ENCODE measurements at places on chromosomes 1 and 21.

DNA sequence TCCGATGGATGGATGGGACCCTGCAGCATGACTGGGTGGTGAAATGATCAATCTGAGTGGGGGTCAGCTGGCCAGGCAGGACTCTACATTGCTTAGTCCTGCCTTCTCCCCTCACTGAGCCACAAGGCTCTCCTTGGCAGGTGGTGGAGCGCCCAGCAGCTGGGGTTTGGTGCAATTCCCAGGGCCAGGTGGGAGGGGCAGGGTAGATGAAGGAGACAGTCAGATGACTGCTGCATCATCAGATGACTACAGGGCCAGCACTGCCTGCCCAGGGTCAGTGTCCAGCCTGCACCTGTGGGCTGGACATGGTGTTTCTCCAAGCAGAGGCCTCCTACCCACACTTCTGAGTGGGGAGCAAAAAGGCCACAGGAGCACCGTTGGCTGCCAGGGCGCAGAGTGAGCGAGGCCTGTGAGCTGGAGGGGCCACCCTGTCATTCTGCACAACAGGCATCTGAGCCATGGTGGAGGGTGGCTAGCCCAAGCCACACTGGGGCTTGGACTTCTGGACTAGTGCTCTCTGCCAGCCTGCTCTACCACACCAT, 103.9 kb upstream of the EDN2 start:
- no peak for DNase-seq

- DNase-seq = no peak
These were observed 3.4 kb downstream of the EPB41 start for GRCh38 chr1:28917757-28918118.

GRCh38 chr1:28933918-28934317, 19.5 kb downstream of the EPB41 start:
- no peak for DNase-seq

- DNase-seq = no peak
These were observed 51.3 kb downstream of the UMODL1 start for GRCh38 chr21:42122398-42122797.

- DNase-seq = no peak
These were observed 224.6 kb downstream of the FAF1 start for GRCh38 chr1:50735443-50735842.

GRCh38 chr1:164712131-164713036, 153.4 kb downstream of the PBX1 start:
- DNase-seq = no peak

- no peak for DNase-seq
These were observed 5.9 kb downstream of the ARHGEF10L start for GRCh38 chr1:17545356-17545755.

DNA sequence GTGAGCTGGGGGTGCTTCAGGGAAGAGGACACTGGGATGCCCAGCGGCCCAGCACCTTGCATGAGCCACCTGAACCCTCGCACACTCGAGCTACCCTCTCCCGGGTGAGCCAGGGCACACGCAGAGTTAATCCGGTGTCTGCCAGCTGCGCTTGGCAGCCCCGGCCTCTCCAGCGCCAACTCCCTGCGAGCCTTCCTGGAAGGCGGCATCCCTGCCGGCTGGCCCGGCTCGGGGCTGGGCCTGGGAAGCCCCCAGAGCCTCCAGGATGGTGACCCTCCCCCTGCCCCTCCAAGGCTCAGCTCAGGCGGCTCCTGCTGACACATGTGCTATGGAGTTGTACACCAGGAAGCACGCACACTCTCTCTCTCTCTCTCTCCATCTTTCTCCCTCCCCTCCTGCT, 48.7 kb downstream of the RAP1GAP start:
- no peak for DNase-seq

DNA sequence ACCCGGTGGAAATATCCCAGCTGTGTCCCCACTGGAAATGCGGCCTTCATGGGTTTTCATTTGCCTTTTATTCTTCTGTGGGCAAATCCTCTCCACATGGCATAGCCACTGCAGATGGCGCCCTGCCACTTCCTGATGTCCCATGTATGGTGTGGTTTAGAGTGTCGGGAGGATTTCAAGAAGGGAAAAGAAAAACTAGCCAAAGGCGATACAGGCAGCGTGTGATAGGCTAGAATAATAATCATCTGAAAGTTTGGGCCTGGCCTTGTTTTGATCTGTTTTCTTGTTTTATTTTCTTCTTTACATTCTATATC, 123.6 kb downstream of the PEX14 start:
- DNase-seq = no peak

- DNase-seq = no peak
These were observed 55.7 kb downstream of the USP1 start for GRCh38 chr1:62492521-62492920.

GRCh38 chr1:1199141-1199960, 7.0 kb downstream of the TNFRSF18 start:
- no peak for DNase-seq

GRCh38 chr1:93678491-93678890, 3.1 kb downstream of the BCAR3 start:
- no peak for DNase-seq

- DNase-seq = no peak
These were observed 77.8 kb upstream of the CD55 start for GRCh38 chr1:207243442-207244408.

- no peak for DNase-seq
These were observed 77.7 kb downstream of the RAVER2 start for GRCh38 chr1:64822621-64823020.

DNA sequence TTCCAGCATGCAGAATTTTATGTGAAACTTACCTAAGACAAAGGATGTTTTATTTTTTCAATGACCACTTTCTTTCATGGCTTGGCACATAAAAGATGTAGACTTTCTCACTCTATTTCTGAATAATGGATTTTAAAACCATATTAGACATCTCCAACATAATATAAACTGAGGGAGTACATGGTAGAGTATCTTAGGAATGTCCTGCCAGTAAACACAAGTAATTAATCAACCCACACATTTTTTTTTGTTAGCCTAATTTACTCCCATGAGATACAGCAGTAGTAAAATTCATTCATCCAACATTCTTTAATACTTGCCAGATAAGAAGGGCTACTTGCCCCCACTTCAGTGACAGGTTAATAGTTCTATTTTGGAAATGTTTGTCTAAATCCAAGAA, 235.4 kb upstream of the ADAMTS5 start:
- DNase-seq = no peak

- DNase-seq = no peak
These were observed 86.8 kb upstream of the VAV3 start for GRCh38 chr1:108051631-108052377.

GRCh38 chr21:38322311-38322950, 65.6 kb downstream of the KCNJ15 start:
- no peak for DNase-seq

- DNase-seq = no peak
These were observed 57.3 kb downstream of the RHOU start for GRCh38 chr1:228792601-228793000.

DNA sequence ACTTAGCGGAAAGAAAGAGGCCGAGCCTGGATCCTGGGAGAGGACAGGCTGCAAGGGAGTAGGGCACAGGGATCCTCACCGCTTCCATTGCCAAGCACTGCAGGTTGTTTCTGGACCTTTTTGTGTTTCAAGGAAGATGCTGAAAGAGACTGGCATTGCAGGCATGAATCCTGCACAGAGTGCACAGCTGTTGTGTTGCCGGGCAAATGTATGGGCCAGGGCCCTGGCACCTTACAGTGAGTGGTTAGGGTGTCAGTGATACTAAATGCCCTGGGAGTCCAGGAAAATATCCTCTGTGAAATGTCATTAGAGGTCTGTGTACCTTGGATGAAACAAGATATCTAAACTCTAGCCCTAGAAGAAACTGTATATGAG, 145.5 kb upstream of the FGGY start:
- DNase-seq = no peak

DNA sequence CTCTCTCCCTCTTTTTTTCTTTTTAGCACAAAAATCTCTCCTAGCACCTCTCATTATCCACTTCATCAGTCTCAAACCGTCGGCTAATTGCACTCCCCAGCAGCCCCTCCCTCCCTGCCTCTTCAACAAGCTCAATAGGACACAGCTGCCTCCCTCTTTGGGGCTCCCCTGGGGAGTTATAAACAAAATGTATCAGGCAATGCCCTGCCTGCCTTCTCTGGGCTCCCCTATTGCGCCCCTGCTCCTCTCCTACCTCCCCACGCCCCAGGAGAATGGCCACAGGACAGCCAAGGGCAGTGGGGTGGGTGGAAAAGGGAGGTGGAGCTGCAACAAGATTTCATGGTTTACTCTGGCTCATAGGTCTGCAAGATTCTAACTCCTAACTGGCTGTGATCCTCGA, 147.1 kb upstream of the GRIK3 start:
- DNase-seq = no peak

GRCh38 chr1:204960306-204961125, 82.5 kb upstream of the CNTN2 start:
- no peak for DNase-seq

- no peak for DNase-seq
These were observed 191.2 kb downstream of the TRABD2B start for GRCh38 chr1:47805921-47806361.

DNA sequence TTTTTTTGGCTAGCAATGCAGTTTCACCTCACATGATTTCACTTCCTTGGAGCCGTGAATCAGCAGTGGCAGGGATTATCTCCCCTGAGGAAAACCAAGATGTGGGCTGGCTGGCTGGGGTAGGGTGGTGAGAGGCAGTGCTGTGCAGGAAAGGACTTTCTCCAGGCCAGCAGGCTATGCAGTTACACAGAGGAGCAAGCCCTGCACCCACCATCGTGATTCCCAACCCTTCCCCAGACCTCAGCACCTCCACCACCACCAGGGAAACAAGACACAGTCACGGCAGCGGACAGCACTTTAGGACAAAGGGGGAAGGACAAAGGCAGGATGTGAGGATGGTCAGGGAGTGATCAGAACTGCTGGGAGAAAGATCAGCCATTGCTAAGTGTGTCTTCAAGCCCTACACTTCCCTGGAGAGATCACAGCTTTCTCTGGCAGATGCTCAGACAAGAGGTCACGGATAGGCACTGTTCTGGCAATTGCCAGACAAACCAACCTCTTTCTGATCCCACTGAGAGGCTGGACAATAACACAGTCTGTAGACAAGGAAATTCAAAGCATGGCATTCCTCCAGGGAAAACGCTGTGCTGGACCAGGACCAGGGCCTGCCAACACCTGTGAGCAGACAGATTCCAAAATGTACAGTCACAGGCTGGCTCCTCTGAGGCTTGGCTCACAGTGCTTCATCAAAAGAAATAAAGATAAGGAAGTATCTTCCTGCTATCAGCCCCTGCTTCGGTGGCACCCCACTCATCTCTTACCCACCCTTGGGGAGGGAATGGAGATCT, 509.4 kb downstream of the SMYD3 start:
- no peak for DNase-seq

DNA sequence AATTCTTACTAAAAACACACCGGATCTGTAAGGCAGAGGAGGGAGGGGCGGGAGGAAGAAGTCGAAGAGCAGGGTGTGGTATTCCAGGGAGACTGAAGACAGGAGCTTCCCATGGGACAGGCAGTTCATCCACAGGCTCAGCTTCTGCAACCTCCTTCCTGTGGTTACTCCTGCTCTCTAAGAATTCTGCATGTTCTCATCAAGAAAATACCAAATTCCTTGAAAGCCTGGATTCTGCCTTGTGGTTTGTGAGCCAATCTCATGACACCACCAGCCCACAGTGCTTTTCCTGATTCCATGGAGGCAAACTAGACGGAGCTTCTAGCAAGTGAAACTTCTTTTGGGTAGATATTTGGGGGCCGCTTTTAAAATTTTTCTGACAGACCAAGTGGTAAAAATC, 1.1 kb upstream of the ST6GALNAC3 start:
- DNase-seq = no peak

GRCh38 chr1:59695252-59695651, 119.5 kb upstream of the HOOK1 start:
- no peak for DNase-seq

DNA sequence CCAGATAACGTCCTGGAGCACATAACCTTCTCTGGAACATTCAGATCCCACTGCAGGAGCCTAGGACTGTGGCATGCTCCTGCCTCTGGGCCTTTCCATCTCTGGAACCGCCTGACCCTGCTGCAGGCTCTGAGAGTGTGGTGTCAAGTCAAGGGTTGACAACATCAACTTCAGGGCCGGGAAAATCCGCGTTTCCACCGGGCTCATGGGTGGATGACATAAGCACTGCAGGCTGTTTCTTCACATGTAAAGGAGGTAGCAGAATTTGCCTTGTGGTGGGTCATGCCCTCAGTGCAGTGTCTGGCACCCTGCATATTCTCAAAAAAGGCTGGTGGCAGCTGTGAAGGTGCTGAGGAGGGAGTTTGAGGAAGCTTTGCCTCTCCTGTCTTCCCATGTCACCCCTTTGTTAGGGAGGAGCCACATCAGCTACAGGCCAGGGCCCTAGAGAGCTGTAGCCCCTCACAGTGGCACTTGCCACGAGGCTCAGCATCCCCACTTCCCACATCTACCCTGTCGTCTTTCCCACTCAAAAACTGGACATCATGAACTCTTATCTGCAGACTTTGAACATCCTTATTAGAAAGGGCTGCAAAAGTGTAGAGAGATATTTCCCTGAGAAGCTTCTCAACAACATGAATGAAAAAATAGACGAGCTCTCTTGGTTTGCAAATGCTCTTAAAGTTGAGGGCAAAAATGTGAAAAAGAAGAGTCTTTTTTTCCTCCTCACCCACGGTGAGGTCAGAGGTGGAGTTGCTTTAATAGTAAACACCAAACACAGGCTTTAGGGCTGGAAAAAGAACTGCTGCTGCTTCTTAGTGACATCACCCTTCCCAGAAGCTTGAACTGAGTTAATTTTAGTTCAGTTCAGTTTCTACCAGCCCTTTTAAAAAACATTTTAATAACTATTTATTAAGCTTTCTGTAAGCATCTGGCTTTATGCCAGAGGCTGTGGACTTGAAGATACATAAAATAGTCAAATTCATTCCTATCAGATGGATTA, 121.3 kb downstream of the HUNK start:
- DNase-seq = no peak

GRCh38 chr1:203289281-203289981, 15.9 kb upstream of the BTG2 start:
- peak; percentile 94 for DNase-seq

- DNase-seq = peak; percentile 86
These were observed at the start of gene TNFRSF1B for GRCh38 chr1:12166834-12167492. Gene TNFRSF1B, plus strand, starts transcription at chr1:12166991. Its CDS starts 101 bp downstream, at chr1:12167092.

DNA sequence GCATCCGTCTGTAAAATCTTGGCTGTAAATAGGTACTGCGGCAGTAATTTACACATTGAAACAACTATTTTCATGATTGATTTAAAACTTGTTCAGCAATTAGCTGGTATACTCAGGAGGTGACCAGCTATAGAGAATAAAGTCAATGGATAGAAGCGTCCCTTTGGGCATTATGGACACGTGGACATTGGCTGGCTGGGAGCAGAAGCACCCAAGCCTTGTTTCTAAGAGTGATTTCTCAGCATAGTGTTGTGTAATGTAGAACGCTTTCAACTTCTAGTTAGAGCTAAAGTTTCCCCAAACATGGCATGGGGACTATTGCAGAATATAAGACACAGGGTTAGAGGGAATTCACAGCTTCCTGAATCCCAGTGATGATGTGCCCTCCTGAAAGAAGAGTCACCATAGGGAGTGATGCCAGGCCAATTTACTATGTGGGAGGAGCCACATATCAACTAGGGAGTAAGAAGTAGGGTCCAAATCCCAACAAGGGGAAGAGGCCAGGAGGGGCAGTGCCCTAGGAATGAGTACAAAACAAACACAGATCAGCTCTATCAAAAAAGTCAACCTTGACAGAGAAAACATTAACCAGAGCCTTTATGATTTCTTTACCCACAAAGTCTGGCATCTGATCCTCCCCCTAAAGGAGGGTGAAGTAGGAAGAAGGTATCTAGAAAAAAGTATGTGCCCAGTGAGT, 92.7 kb downstream of the SUSD4 start:
- no peak for DNase-seq
